Tibial nerve (tissue), 4 donors: ENCODE measurements at places on chromosomes 4 and X.

DNA sequence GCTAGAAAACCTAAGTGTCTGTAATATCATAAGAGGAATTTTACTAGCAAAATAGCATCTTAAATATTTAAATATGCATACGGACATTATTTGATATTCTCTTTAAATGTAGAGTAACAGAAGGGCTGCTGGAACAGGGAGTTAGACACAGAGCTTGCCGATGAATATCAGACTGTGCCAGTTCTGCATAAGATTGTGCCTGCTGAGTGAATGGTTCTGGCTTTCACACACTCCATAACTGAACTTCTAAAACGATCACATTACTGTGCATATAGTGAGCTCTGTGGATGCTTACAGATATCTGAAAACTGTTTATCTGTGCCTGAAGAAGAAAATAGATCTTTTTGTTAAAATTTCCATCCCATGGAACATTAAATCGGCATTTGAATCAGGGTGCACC is 867.4 kb upstream of the PCDH10 start:
- DNase-seq, result no peak

DNA sequence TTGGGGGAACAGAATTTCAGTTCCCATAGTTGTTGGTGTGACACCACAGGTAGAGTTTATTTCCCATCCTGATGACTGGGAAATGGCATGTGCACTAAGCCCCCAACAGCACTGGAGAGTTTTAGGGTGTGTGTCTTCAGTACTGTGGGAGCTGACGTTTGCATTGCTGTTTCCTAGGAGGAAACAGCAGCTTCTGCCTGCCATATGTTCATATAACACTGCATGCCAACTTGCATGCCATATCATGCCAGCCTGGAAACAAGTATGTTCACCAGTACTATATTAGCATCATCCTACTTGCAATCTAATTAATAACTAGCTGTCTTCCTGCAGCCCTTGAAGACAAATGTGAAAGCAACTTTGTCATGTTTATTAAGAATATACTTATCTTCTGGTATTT is 58.2 kb downstream of the NAA11 start:
- DNase-seq, result no peak

- DNase-seq, result no peak
These were observed 336.3 kb upstream of the BMP3 start for GRCh38 chr4:80694171-80694570.

DNA sequence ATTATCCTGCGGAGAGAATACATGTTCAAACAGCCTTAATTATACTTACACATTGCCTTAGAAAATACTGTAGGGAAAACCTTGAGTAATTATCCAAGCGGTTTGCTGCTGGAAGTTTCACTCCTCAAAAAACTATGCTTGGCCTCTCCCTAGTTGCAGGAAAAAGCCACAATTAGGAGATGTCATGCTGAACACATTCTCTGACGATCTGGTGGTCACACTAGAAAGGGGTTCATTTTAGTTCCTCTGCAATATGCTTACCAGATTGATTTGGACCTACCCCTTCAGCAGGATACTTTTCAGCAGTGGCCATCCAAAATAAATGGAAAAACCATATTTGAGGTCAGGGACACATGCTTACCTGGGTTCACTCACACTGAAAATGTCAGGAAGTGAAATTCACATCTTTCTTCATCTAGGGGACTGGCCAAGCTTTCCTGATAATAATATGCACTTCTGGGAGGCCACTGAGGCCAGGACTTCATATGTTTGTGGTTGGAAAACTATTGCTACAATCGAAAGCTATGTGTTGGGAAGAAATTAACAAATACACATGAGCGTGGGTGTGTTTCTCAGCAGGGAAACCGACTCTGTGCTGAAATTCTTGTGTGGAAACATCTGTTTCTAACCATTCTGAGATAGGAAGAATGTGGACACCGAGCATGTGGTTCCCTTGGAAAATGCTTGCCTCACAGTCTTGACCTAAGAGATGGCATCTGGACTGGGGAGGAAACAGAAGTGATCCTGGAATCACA is 68.8 kb downstream of the ATXN3L start:
- peak; percentile 48 for DNase-seq

- DNase-seq, result no peak
These were observed 61.1 kb upstream of the DCTD start for GRCh38 chr4:182978152-182978827.

DNA sequence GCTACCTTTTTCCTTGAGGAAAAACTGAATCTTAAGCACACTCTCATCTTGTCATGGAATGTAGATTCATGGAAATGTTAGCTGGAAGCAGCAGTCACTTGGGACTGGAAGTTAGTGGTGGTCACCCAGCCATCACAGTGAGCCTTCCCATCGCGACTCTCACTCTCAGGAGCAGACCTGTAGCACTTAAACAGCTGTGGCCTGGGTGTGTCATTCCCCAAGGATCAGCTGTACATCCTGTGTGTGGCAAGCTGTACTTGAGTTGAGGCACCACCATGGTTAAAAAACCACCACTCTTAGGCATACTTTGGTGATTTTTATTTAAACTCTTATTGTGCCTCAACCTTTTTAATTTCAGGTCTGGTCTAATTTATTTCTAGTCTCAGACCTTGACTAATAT is 46.7 kb downstream of the JADE1 start:
- DNase-seq, result no peak

DNA sequence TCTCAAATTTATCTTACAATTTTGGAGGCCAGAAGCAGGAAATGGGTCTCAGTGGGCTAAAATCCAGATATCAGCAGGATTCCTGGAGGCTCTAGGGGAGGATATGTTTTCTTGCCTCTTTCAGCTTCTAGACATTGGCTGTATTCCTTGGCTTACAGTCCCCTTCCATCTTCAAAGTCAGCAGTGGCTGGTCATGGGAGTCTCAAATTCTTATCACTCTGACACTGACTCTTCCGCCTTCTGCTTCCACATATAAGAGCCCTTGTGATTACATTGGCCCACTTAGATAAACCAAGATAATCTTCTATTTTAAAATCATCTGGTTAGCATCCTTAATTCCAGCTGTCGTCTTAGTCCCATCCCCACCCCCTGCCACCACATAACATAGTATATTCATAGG is 113.0 kb downstream of the PCDH7 start:
- DNase-seq, result no peak

DNA sequence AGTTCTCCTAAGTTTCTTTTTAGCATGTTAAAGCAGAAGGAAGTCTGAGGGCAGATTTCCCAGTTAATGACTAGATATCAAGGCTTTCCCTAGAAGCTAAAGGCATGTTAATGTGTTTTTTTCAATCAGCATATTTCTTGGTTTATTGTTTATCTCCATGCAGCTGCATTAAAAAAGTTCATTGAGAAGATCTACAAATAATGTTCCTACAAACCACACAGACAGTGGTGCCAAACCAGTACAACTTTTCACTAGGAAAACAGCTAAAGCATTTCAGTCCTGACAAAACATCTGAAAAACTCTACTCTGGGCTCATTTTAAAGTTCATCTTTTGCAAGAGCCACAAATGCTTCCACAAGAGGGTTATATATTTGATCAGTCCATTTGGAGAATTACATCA is 320.0 kb downstream of the ADGRL3 start:
- no peak for DNase-seq

DNA sequence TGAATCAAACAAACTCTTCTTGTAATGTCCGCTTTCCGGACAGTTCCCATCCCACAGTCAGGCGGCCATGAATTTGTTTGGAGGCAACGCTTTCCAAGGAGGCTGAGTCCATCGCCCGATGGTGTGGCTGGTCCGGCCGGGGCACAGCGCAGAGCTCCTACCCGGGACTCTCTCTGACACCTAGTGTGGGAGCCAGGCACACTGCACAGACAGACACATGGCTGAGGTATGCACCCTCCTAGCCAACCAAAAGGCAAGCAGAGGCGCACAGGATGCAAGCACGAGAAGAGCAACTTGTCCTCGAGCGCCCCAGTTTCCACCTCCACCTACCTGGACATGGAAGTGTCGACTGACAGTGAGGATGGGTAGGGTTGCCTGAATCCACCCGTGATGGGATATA is 87.5 kb downstream of the LEF1 start:
- DNase-seq, result no peak
